ENCODE measurements at places on chromosomes 1 and 21.

- DNase-seq, result no peak
Observed at GRCh38 chr1:18726368-18726767, 95.7 kb downstream of the PAX7 start.

GRCh38 chr1:17186216-17186909 lies 18.6 kb upstream of the PADI1 start:
- DNase-seq, result no peak

DNA sequence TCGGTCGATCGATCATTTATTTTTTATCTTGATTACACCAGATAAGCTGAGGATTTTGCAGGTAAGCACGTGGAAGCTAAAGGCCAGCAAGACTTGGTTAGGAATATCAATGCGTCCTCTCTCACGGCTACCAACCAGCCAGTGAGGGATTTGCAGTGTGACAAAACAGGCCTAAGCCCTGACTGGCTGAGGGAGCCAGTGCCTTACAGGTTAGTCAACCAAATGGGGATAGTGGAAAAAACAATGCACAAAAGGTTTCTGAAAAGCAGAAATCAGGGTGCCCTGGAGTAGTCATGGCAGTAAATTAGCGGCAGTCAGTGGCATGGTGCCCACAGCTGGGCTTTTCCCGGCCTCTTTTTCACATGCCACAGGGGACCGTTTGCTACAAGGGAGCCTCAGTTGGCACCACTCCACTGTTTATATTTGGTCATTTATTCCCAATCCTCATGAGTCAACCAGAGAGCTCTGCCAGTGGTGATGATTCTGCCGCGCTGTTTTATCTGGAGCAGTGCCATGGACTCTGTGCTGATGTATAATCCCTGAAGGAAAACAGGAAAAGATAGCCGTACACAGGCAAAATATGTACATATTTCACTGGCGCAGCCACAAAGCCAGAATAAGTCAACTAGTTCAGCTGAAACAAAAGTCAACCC lies 167.6 kb downstream of the RHOU start:
- DNase-seq, result peak; percentile 89

GRCh38 chr21:23639721-23640120 lies 1967.6 kb downstream of the MRPL39 start:
- DNase-seq, result peak; percentile 11

- DNase-seq, result no peak
Observed at GRCh38 chr1:180539136-180539535, 19.6 kb upstream of the OVAAL start.

GRCh38 chr1:20486457-20487235 lies 636 bp upstream of the CAMK2N1 start:
- DNase-seq, result no peak

- peak; percentile 95 for DNase-seq
Observed at GRCh38 chr1:182185842-182186756, 124.6 kb upstream of the ZNF648 start.

DNA sequence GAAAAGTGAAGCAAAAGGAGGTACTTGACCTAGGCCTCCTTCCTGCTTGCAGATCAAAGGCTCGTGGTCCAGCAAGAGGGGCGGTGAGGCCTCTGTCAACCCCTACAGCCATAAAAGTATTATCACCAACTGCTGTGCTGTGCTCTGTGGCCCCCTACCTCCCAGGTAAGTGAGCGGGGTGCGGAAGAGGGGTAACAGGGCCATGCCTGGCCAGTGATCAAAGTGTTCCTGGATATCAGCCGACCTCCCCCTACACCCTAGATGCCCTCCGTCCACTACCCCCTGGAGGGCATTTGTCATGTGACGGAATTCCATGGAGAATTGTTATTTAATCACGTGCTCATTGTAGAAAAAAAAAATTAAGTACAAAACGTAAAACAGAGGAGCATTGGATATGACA lies 10.2 kb upstream of the SFN start:
- DNase-seq, result no peak

- no peak for DNase-seq
Observed at GRCh38 chr1:227769047-227769935, 34.1 kb downstream of the SNAP47 start.

DNA sequence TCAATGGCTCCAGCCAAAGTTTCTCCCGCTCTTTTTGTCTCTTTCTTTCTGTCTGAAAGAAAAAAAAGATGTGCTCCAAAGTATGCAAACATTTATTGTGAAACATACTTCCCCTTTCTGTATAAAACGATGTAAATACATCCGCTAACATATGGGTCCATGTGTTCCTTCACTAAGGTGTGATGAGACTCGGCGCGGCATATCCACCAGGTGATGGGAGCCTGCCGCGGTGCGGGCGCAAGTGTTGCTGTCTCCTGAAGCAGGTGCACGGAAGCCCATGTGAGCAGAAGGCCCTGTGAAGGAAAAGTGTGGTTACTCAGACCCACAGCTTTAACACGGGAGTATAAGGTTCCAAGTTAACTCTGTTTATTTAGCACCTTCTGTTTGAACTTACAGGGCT lies 466.6 kb upstream of the C1orf87 start:
- DNase-seq, result no peak

- DNase-seq, result no peak
Observed at GRCh38 chr1:227760377-227760776, 25.1 kb downstream of the SNAP47 start.

DNA sequence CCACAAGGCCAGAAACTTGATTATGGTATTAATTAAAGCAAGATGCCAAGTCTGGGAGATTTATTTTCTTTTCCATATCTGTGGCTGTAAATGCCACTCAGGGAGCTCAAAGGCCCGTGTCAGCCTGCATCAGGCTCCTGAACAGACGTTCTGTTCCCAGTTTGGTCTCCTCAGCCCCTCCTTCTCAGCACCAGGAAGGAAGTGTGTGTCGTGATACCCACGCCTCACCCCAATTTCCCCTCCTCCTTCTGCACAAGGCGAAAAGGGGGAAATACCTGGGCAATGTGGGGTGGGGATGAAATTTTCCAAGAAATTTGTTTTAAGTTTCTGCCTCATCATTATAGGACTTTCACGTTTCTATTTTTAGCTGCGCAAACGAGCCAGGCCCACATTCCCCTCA lies 112.0 kb downstream of the SYF2 start:
- no peak for DNase-seq

DNA sequence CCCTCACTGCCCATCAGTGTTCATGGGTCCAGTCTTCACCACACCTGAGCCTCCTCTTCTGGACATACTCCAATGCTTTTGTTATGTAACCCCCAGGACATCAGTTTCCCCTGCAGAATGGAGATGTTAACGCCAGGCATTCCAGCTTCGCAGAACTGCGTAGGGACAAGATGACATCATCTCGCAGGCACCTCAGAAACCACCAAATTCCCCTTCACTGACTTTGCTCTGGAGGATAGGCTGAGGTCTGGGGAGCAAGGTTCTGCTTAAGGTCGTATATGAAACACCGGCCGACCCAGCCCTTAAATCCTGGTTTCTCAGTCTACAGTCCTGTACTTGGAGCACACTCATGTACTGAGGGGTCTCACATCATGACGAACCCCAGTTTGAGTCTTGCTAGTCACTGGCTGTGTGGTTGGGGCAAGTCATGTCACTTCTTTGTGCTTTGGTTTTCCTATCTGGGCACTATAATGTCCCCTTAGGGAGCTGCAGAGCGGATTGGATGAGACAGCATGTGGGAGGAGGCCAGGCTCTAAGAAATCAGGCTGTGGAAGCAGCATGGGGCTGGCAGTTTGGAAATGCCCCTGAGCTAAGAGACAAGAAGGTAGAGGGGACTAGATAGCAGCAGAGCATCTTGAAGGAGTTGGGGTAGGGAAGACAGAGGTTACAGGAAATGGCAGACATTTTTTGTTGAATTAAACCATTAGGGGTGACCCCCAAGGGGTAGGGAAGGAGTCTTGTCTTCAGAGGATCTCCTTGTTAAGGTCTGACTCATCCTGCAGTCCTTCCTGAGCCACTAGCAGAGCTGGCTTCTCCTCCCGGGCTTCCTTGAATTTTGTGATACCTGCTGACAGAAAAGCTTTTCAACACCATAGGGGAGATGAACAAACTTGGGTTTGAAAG lies 138.3 kb downstream of the FOXD2 start:
- no peak for DNase-seq

GRCh38 chr1:83764209-83764608 lies 234.7 kb downstream of the TTLL7 start:
- no peak for DNase-seq

GRCh38 chr21:24948186-24948585 lies 659.1 kb downstream of the MRPL39 start:
- DNase-seq, result no peak

DNA sequence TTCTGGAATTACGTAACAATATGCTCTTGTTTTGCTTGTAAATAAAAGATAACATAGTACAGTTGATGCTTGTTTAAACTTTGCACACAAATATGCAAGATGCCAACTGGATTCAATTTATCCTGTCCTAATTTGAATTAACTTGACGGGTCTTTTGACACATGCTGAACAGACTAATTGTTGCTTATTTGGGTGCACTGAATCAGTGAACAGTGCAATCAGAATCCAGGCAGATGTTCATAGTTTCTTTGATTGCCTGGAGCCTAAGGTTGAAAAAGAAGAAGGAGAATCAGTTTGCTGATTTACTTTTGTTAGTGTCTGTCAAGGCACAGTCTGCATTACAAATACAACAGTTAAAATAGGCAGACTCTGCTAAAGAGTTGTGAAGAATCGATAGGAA lies 307.9 kb downstream of the COL11A1 start:
- no peak for DNase-seq

GRCh38 chr1:201647094-201647493 lies 108.2 kb downstream of the NAV1 start:
- no peak for DNase-seq

- DNase-seq, result no peak
Observed at GRCh38 chr21:41143596-41144325, 24.2 kb upstream of the BACE2 start.

DNA sequence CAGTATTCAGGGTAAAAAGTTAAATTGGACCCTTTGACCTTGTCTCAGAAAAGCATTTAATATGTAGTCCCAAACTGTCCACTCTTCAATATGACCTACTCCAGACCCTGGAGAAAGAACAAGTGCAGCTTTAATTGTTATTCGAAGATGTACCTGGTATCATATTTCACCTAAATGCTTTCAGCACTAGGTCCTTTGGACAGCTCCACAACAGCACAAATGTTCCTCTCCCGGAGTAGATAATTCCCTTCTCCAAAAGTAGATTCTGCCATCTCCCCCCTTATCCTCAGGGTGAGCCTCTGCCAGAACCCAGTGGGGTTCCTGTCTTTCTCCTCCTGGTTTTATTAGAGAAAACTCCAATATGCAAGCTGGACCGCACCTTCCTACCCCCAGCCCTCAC lies 104.5 kb upstream of the AJAP1 start:
- peak; percentile 16 for DNase-seq

DNA sequence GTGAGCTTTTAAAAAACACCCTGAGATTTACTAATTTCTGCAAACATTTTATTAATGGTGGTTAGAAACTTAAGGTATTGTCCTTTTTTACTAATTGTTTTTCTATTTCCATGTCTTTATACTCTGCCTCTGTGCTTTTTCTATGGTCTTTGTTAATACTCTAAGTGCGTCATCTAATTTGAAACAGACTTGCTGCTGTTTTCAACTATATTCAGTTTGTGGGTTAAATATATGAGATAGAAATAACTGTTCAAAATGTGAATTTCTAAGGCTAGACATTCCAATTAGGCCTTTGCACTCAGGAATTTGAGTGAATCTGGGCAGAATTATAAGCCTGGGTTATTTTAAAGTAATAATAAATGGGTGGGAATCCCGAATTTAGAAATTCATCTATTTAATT lies 82.4 kb upstream of the COL11A1 start:
- DNase-seq, result no peak

DNA sequence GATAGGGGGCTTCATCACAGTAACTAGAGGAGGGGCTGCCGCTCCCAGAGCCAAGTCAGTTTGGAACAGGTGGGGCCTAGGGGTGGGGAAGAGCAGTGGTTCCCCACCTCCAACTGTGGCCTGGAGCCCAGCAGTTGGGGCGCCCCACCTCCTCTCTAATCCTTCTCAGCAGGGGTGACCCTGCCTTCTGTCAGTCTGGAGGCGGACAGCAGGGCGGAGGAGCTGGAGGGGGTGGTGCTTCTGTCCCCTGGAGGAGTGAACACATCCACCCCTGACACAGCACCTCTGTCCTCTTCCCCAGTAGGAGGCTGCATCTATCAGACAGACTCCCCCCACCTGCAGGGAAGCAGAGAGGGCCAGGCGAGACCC lies 73.8 kb downstream of the MRPL37 start:
- DNase-seq, result no peak

GRCh38 chr1:152089014-152089674 lies at the start of gene TCHHL1:
TSS of gene TCHHL1 (minus strand) at chr1:152089064. CDS start at chr1:152088143, 921 bp downstream.
- DNase-seq, result peak; percentile 53

Data from RWPE1 (cell line).